Aortic smooth muscle cell (primary cell): ENCODE measurements at places on chromosomes 6 and 20. TPM values are rescaled to one million over a fixed set of nuclear protein-coding genes. Genes with fewer than 3 reads are reported as not detected.

GINS1 gene
- 4.0 and 8.1 TPM in 2 replicates for total RNA-seq

EDN3 gene
- not detected in 2 replicates for total RNA-seq

ZSCAN23 gene
- total RNA-seq = 3.2 and 3.4 TPM in 2 replicates

CD24 gene
- total RNA-seq = 0.26 and 0.37 TPM in 2 replicates

PROCR gene
- total RNA-seq = 125 and 128 TPM in 2 replicates

BPIFB4 gene
- not detected in 2 replicates for total RNA-seq

MEP1A gene
- total RNA-seq = not detected in 2 replicates

HLA-DPA1 gene
- total RNA-seq = 2.0 and 2.8 TPM in 2 replicates

PRDM13 gene
- total RNA-seq = not detected in 2 replicates

MDFI gene
- 0.19 and 0.26 TPM in 2 replicates for total RNA-seq

SUMO4 gene
- total RNA-seq = 1.3 and 1.6 TPM in 2 replicates

OPN5 gene
- 0.19 and 1.1 TPM in 2 replicates for total RNA-seq

IP6K3 gene
- 0.12 TPM in 1 of 2 replicates, not detected in the other for total RNA-seq

TOMM34 gene
- 16.5 and 23.6 TPM in 2 replicates for total RNA-seq
